ENCODE measurements at places on chromosomes 7 and 10.

GRCh38 chr10:102451105-102451969 lies at the start of gene C10orf95:
C10orf95 (minus strand) TSS chr10:102451543; CDS start chr10:102451093, 450 bp downstream.
- DNase-seq = no peak

DNA sequence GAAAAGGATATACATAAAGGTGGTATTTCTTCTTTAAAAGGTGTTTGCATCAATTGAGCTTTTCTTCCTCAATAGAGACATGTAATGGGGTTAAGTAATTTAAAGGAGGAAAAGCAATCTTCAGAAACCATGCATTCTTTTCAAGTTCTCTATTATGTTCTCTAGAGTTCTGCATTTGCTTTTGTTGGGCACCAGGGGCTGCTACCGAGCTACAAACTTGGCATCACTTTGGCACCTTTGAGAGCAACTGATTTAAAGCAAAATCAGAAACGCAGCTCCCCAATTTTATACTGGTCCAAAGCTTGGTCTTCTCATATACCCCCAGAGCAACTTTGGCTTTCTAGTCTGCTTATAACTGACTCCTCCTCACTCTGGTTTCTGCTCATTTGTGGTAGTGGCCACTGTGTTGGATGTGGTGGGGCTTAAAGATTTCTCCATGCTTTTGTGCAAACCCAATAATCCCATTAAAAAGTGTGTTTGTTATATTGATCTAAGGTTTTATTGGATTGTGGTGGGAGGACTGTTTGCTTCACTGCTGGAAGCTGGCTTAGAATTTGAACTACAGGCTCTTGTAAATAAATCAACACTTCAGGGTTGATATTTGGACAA lies 712.1 kb downstream of the PHTF2 start:
- no peak for DNase-seq

DNA sequence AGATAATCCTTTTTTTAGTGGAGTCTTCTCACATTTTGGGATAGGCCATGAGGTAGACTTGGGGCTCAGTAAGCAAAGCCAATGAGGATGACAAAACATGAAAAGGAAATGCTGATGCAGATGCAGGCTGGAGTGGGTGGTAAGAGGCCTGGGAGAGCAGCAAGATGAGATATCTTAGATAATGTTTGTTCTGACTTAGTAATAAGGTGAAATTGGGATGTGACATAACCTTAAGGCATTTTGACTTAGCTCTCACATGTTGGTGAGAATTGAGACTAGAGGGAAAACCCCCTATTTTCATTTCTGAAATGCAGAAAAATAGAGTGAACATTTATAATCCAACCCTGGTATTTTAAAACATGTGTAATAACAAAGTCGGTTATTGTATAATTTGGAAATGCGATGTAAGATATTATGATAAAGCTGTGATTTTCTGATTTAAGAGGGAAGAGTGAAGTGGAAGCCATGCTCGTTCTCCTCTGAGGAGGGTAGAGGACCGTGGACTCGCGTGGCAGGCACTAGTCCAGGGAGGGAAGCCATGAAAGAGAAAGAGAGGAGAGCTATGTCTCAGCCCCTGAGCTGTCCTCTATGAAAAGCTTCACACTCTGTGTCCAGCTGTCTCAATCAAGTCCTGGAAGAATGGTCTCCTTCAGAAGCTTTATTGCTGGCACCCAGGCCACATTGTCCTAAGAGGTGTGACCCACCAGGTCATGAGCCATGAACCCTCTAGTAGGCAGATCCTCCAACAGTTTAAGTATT lies 57.3 kb downstream of the ST7 start:
- DNase-seq = no peak

DNA sequence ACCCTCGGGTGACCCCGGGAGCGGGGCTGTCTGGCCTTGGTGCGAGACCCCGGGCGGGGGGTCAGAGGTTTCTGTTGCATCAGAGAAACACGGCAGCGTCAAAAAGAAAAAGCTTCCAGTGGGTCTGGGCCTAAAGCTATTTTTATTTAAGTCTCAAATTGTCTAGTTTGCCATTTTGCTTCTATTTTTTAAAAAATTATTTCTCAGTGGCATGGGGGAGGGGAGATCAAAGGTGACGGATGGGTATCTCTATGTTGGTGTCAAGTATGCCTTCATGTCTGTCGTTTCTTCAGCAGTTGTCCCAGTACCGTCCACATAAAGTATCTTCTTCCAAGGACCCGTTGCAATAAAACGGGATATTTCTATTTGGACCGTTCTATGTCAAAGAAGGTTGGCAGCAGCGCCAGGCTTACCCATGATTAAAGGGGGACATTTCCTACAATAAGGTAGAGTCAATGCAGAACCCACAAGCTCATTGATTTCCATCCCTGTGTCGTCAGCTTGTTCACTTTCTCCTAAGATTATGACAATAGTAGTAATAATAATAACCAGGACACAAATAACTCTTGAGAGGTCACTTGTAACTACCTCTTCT lies 26.0 kb upstream of the VAX1 start:
- DNase-seq = no peak

GRCh38 chr10:68359189-68359588 lies 26.5 kb upstream of the PBLD start:
- no peak for DNase-seq
